ENCODE measurements at places on chromosomes 7 and 10.

DNA sequence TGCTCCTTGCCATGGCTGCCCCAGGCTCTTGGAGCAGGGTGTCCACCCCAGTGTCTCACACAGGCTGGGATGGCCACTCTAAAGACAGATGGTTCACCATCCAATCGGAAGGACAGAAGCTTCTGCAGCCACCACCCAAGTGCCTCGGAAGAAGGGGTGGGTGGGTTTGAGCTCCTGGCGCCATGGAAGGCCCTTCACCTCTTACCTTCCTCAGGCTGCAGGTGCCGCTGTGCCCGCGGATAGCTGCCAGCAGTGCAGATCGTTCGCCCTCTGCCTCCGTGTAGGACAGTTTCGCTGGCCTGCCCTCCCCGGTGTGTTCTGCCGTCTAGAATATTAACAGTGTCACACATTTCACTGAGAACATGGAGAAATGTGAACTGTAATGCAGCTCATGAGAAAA, 243.6 kb upstream of the GRB10 start:
- DNase-seq, result no peak

GRCh38 chr10:1308173-1308961, 252.2 kb downstream of the WDR37 start:
- no peak for DNase-seq

DNA sequence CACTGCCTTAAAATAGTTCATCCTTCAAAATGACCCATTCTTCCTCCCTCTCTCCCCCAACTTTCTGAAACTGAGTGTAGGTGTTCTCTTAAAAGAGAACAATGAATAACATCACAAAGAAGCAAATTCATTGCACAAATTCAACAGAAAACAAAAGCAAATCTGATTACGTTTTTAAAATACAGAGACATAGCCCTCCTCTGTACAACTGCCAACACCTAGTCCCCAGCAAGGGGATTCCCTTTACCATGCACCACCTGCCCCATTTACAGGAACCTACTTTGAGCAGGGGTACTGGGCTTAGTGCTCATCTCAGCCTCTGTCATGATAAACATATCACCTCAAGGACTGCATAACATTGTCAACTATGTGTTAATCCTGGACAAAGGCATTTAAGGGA, 302.8 kb upstream of the AOAH start:
- DNase-seq, result no peak

- DNase-seq, result no peak
These were observed 3.3 kb downstream of the EPHA1 start for GRCh38 chr7:143405173-143406001.

DNA sequence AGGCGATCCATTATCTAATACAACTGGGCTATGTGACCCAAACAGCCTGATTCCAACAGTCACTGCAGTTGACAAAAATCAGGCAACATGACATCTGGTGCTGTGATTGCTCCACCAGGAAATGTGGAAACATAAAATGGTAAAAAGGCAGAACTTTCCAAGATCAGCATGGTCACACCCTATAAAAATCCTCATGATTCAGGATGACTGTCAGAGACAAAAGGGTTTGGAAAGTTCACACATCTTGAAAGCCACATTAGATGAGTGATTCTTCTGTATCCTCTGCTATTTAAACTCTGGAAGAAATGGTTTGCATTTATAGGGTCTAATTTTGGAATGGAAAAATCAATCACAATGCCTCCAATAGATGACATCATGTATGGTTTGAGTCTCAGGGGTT, 662.6 kb upstream of the IGFBP3 start:
- no peak for DNase-seq

DNA sequence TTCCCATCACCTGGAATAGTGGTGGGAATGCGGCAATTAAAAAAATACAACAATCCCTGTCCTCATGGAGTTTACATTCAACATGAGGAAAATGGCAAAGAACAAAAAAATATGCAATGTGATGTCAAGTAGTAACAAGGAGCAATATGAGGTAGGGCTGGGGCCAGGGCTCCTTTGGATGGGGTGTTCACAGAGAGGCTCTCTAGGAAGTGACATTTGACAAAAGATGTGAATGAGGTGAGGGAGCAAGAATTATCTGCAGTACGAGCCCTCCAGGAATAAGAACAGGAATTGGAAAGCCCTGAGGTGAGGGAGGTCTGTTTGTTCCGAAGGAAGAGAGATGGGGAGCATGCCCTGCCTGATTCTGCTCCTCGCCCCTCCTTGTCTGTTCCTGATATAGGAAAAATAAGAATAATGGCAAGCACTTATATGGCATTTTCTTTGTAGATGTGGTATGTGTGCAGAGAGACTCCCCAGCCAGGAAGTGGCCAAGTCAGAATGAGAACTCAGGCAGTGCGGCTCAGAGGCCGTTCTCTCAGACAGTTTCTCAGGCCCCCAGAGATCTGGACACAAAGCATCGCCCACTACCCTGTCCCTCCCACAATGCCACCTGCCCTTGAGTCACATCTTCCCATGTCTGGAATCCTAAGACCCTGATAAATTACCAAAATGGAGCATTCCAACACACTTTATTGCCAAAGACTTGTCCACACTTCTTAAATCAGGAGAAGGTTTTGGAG, 105.6 kb downstream of the APBB1IP start:
- DNase-seq, result no peak

GRCh38 chr10:1572519-1573333, 164.6 kb downstream of the ADARB2 start:
- DNase-seq, result no peak

GRCh38 chr10:107164992-107165391, 486 bp upstream of the SORCS1 start:
- DNase-seq, result no peak

DNA sequence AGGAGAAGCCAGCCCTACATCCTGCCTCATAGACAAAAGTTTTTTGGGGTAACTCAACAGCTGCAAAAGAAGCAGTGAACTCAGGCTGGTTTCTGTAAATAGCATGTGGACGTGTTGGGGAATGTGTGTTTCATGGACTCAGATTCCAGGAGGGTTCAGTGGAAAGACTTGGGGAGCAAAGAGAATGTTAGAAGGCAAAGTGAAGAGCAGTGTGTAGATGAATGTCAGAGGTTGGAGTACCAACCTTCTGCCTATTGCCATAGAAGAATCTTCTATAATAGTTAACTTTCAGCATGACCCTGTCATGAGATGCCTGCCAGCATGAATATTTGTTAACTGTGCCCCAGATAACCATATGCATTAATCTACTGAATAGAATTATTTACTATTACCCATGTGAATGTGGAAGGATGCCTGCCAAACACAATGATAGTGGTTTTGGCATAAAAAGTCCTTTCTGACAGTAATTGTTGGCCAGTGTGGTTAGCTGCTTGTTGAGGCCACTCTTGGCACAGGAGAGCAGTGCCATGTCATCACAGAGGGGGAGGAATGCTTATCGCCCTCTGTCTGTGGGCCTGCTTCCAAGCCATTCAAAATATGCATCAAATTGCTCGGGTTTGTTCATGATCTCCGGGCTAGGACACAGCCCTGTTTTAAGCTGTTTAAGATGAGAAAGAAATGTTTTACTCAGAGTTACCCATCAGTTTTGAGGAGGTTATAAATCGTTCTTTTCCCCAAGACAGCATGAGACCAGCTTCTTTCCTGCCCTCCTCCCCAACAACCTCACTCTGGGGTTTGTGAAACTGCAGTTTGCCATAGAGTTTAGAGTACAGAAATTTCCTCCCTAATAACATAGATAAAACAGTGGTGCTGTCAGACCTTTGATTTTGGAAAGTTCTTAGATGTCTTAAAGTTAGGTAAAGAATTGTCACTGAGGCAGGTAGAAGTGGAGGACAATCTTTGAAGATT, 165.3 kb downstream of the WNT2 start:
- DNase-seq, result peak; percentile 65

GRCh38 chr7:83366629-83367028, 203.9 kb upstream of the PCLO start:
- DNase-seq, result no peak

GRCh38 chr10:5484205-5484604, 15.2 kb downstream of the CALML5 start:
- DNase-seq, result no peak

- peak; percentile 55 for DNase-seq
These were observed 379.7 kb upstream of the ZMIZ1 start for GRCh38 chr10:78688901-78689583.

GRCh38 chr7:105693576-105693975, 112.3 kb upstream of the EFCAB10 start:
- no peak for DNase-seq

- DNase-seq, result no peak
These were observed 32.1 kb downstream of the ZNF783 start for GRCh38 chr7:149293946-149294633.

DNA sequence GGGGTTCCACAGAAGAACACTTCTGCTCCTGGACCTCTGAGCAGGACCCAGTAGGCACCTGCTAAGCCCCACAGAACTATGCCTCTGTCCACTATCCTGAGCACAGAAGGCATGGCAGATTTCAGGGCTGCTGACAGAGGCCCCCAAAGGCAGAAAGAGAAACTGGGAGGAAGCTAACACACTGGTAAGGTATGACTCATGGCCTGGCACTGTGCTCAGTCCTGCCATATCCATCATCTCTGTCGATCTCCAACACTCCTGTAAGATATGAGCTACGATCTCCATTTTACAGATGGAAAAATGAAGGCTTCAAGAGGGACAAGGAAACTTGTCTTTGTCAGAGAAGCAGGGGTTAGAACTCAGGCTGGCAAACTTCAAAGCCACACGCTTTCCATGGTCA, 62.2 kb downstream of the GRID1 start:
- DNase-seq, result no peak

DNA sequence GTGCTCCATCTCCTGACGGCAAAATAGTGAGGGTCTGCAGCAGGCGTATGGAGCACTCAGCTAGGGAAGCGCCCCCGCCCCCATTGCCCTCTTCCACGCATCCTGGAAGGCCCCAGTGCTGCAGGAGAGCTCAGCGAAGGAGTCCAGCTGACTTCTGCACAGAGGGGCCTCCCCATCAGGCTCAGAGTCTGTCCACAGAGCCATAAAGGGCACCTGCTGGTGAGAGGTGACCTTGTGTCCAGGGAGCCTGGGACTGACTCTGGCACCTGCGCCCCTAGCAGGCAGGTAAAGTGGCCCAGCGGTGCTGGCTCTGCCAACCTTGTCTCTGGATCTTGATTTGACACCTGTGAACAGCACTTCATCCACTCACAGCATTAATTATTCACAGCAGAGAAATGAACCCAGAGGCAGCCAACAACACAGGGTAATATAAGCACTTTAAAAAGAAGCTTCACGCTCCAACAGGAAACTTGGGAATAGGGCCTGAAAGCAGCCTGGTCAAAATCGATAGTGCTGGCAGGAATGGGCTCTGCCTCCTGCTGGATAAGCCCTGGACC, 59.6 kb downstream of the VOPP1 start:
- no peak for DNase-seq

- no peak for DNase-seq
These were observed 27.4 kb upstream of the LOXL4 start for GRCh38 chr10:98295401-98295811.

DNA sequence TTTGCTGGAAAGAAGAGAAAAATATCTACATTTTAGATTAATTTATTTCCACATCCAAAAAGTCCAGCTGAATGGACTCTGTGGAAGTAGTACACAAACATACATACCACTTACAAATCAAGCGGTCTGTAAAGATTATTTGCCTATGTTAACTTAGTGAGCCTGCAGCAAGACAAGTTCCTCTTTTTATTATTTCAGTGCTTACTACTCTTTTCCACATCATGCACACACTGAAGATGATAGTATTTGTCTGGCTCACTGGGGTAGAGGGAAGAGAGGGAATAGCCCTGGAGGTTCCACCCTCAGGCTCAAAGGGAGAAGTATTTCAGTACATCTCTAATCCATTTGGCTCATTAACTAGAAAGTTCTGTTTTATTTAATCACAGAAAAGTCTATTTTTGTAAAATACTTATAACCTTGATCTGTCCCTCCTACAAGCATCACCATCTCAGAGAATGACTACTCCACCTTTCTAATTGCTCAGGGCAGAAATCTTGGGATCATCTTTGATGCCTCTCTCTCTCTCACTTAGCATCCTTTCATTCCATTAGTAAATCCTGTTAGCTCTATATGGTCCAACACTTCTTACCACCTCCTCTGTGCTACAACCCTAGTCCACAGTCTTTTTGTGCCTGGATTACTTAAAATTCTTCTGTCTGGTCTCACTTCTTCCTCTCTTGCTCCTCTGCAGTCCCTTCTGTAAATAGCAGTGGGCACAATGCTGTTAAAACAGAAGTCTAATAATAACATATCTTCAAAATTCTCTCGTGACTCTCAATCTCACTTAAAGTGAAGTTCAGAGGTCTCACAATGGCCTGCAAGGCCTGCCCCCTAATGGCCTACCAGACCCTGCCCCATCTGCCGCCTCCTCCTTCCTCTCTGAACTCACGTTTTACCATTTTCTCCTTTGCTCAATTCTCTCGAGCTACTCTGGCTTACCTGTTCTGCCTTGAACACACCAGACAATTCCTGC, 64.3 kb upstream of the CCDC6 start:
- no peak for DNase-seq

DNA sequence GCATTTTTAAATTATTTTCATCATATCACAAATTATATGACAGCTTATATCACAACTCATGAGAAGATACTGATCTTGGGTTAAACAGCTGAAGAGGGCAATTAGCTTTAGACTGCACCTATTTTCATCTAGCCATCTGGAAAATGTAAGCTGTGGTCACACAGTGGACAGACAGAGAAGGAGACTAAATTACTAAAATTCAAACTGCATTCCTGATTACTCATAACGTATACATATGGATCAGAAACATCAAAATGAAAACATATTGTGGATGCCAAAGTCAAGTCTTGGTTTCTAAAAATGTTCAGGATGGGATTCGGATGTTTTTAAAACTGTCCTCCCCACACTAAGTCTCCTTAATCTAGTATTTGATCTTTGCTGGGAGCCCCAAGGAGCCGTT, 6.6 kb downstream of the BBIP1 start:
- DNase-seq, result no peak

DNA sequence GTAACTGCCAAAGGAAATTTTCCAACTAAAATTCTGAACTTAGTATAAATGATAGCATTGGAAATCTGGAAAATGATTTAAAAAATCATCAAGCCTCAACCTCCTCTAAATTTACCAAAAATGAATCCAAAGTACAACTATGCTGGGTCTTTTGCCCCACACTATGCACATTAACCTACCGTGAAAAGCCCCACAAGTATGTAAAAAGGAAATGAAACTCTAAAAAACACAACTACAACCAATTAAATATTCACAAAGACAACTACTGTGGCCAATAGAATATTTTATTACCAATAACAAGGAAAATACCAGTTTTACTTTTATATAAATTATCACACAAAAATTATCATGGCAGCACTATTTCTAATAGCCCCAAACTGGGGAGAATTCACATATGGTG, 19.3 kb downstream of the EIF3A start:
- DNase-seq, result no peak
